Mesangial cell (primary cell): ENCODE measurements at places on chromosomes 2 and 18. TPM values are rescaled to one million over a fixed set of nuclear protein-coding genes. Genes with fewer than 3 reads are reported as not detected.

UGT1A4 gene
- total RNA-seq = not detected in 2 replicates

EGR4 gene
- not detected in 2 replicates for total RNA-seq

POTEC gene
- not detected in 2 replicates for total RNA-seq

TEKT4 gene
- not detected in 2 replicates for total RNA-seq

FN1 gene
- total RNA-seq = 9,759 and 15,712 TPM in 2 replicates

PER2 gene
- total RNA-seq = 3.7 and 3.8 TPM in 2 replicates

CMPK2 gene
- total RNA-seq = 1.1 and 1.5 TPM in 2 replicates

ASXL2 gene
- 11.2 and 17.7 TPM in 2 replicates for total RNA-seq

C2orf66 gene
- total RNA-seq = under 0.01 TPM in 1 of 2 replicates, not detected in the other

EHD3 gene
- total RNA-seq = 10.3 and 13.4 TPM in 2 replicates

SULT6B1 gene
- not detected in 2 replicates for total RNA-seq

SAP130 gene
- total RNA-seq = 11.2 and 18.1 TPM in 2 replicates

VWC2L gene
- total RNA-seq = not detected in 2 replicates

VIL1 gene
- not detected in 2 replicates for total RNA-seq

ANKRD53 gene
- total RNA-seq = 1.8 TPM in 2 replicates

ABCG8 gene
- total RNA-seq = not detected in 2 replicates

GAL3ST2 gene
- total RNA-seq = 1.0 TPM in 1 of 2 replicates, not detected in the other

IL1RL2 gene
- total RNA-seq = 0.51 TPM in 1 of 2 replicates, not detected in the other

DOCK10 gene
- total RNA-seq = 2.0 and 15.6 TPM in 2 replicates

SPATA3 gene
- total RNA-seq = not detected in 2 replicates
